ENCODE measurements at places on chromosomes 12 and 14.

DNA sequence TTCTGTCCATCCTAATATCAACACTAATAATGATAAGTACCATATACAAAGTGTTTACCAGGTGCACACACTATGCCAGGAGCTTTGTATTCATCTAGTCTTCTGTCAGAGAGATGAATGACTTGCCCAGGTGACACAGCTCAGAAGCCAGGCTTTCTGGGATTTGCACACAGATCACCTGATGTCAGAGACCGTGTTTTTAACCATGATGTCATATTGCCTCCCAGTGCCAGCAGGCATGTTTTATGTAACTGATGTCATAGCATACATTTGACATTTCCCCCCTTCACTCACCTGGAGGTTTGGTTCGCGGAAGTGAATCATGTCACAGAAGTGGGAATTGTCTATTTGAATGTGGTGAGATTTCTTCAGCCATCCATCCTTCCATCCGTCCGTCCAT, 5.7 kb downstream of the WSCD2 start:
- no peak for DNase-seq

GRCh38 chr12:49244176-49244575, 20.7 kb upstream of the TUBA1C start:
- no peak for DNase-seq

- no peak for DNase-seq
These were observed 4.8 kb upstream of the DGLUCY start for GRCh38 chr14:91108941-91109611.

GRCh38 chr12:75848431-75848925, 183.1 kb downstream of the PHLDA1 start:
- no peak for DNase-seq

DNA sequence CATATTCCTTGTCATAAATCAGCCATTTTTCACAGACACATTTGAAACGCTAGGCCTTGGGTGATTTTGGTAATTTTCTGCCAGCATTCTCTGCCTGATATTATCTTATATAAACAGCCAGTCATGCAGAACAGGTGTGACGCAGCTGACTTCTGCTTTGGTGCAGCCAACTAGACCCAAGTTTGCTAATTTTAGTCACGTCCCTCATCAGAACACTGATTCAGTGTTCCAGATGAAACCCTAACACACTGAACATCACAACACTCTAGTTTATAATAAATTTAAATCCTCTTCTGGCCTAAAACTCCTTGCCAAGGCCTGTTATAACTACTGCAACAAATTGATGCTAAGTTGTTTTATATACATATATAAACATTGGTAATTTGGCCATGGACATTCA, 386.1 kb downstream of the SEC23A start:
- no peak for DNase-seq

DNA sequence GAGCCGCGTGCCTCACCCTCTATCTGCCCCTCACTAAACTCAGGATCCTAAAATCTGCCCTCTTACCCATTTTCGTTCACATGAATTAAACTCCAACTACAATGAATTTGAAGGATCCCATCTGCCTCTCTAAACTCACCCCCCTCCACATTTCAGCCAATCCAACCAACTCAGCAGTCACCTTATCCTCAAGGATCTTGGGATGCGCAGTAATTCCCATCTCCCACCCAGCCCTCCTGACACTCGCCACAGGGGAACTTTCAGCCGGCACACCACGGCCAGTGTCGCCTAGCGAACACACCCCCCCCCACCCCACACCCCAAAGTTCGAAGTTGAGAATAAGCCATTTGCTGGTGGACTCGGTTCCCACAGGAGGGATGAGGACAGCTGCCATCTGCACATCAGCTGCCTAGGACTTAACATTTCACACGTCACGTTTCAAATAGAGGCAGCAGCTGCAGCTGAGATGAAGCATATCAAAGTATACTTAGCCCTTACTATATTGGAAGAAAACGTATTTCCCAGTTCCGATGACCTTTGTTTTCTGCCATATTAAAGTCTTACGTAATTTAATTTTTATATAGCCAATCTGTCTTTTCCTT, 8.7 kb upstream of the SELPLG start:
- no peak for DNase-seq

GRCh38 chr12:56336361-56337167, 2.1 kb upstream of the IL23A start:
- DNase-seq, result no peak

GRCh38 chr14:54570631-54571415, 3.9 kb downstream of the SAMD4A start:
- DNase-seq, result no peak

DNA sequence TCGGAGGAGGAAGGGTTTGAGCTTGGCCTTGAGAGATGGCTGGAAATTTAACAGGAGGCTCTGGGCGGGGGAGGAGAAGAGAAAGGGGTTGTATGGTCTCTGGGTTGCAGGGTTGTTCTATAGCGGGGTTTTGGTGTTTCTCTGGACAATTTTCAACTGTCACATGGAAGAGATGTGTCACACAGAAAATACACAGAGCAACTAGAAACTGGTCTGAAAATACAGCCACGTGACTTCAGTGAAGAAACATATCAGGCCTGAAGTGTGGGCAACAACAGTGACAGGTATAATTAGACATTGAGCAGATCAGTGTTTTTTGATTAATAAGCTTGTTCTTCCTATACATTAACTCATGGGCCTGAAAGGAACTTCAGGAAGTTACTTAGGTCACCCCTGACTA, 205.3 kb upstream of the HMGA2 start:
- DNase-seq, result no peak

DNA sequence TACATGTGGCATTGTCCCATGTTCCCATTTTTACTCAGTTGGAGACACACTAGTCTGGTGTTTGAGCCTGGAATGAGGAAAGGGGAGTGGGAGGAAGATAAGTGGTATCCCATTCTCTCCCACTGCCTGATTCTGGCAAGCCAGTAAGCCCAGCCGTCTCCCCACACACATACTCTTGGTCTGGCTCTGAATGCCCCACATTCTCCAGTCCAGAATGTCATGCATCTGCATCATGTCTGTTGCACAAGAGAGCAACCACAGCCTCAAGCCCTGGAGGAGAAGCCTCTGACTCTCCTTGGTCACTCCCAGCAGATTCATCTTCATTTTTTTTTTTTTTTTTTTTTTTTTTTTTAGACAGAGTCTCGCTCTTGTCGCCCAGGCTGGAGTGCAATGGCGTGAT, 48.0 kb downstream of the DRAM1 start:
- no peak for DNase-seq

DNA sequence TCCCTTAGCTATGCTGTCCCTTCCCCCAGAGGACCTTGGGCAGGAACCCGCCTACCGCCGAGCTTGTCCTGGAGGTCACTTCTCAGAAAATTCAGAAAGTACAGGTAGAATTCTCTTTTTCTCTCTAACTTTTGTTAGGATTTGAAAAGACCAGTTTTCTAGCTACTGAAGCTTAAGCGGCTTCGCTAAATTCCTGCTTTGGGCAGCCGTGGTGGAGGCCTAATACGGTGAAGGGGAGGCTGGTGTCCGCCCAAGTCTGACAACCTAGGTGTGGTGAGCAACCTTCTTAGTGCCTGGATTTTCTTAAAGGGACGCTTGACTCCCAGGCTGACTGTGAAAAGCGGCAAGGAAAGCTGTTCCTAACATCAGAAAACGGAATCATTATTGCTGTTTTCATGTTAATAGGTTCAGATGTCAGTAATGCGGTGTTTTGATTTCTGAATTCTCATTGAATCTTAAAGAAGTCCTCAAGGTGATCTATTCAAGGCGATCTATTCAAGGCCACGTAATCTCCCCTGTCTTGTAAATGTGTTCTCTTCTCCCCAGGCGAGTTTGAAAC, 835 bp downstream of the FGD4 start:
- DNase-seq, result no peak

DNA sequence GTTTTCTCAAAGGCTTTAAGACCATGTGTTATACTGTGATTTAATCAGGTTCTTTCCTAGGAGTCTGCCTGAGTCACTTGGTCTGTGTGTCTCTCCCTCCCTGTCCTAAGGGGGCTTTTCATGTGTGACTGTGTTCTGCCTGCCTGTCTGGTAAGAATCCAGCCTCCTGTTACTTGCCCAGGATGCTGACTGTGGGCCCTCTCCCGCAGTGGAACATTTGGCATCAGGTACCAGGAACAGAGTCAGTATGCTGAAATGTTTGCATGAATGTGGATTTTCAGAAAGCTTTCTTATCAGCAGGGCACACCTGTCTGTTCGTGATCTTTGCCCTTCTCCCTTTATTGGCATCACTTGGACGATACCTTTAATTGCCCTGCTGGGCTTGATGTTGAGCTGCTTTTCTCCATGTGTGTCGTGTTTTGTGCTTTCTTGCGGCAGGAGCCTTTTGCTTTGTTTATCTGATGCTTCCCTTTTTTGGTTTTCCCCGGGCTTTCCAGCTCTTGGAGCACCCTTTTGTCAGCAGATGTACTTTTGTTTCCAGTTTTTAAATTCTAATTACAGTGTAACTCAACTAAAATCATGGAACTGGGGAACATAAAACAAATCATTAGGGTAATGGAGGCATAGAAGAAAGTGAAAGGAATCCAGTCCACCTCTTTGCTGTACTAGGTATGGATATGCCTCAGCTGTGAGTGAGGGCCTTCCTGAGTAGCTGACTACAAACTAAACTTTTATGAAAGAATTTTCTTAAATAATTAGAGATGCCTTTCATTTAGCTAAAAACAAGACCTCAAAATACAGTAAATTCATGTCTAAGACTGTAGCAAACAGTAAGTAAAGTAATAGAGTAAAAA, 72.5 kb downstream of the TRAF3 start:
- no peak for DNase-seq

GRCh38 chr12:26122681-26123481, 2.0 kb downstream of the BHLHE41 start:
- DNase-seq, result no peak

- no peak for DNase-seq
These were observed 266.3 kb upstream of the DIO2 start for GRCh38 chr14:80477388-80478160.

DNA sequence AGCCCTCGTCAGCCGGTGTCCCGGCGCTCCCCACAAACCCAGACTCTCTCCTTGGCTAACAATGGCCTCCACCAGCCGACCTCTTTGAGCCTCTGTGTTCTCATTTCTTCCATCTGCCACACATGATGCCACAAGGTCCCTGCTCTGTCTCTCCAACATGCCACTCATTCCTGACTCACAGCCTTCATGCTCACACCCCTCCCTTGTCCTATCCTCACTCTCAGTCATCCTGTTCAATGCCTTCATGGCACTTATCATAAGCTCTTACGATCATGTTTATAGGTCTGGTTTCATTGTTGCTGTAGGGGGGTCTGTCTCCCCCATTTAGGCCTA, 9.6 kb upstream of the SERPINA11 start:
- no peak for DNase-seq

GRCh38 chr12:131131077-131131807, 177.5 kb downstream of the ADGRD1 start:
- DNase-seq, result no peak

GRCh38 chr12:102342281-102343006, 137.9 kb downstream of the IGF1 start:
- no peak for DNase-seq

- no peak for DNase-seq
These were observed 7.3 kb upstream of the FAM234B start for GRCh38 chr12:13036881-13037280.

DNA sequence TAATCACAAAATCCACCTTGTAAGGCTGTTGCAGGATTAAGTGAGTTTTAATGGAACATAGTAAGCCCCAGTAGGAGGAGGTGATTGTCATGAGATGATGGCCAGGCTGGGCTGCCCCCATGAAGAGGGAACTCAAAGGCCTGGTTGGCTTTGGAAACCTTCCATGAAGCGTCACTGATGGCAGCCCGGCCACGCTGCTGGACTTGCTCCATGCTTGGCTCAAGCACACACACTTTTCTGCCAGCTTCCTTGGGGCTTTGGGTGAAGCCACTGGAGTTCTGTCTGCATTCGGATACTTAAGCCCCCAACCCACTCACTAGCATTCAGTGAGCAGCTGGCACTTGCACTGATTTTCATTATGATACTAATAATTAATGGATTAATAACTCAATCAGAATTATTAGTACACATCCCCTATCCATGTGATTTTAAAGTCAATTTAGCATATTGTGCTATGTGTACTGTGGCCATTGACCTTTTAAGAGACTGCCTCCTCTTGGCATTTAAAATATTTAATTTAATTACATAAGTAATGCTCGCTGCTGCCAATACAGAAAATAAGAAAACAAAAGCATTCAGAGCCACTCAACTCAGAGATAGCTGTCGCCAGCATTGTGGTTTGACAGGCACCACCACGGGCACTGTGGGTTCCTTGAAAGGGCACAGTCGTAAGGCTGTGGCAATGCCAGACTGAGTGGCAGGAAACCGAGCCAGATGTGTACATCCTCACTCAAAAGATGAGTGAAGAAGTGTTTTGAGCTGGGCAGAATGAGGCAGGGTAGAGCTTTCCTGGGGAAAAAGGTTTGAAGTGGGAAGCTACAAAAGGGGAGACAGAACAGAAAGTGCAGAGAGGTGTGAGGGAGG, 15.9 kb downstream of the KRT85 start:
- DNase-seq, result no peak

GRCh38 chr12:32705783-32706182, 26.7 kb downstream of the DNM1L start:
- DNase-seq, result no peak

GRCh38 chr12:32353540-32353939, 45.8 kb upstream of the FGD4 start:
- DNase-seq, result no peak

- DNase-seq, result no peak
These were observed 19.6 kb downstream of the PROX2 start for GRCh38 chr14:74856366-74856765.

GRCh38 chr12:89574736-89575208, 48.9 kb upstream of the POC1B start:
- DNase-seq, result no peak

DNA sequence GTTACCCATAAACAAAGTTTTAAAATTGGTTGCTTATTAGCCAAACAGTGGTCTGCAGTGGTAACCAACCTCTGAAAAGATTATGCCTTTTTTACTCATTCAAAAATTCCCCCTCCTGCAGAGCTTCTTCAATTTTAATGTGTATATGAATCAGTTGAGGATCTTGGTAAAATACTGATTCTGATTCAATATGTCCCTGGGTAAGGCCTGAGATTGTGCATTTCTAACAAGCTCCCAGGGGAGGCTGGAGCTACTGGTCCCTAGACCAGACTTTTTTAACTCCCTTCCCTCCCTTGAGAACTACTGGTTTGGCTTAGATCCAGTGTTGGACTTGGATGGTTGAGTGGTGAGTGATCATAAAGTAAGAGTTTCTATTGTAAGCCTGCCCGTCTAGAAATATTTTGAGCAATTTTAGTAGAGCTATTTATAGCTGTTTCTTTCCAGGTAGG, 90.2 kb downstream of the FUT8 start:
- DNase-seq, result no peak

DNA sequence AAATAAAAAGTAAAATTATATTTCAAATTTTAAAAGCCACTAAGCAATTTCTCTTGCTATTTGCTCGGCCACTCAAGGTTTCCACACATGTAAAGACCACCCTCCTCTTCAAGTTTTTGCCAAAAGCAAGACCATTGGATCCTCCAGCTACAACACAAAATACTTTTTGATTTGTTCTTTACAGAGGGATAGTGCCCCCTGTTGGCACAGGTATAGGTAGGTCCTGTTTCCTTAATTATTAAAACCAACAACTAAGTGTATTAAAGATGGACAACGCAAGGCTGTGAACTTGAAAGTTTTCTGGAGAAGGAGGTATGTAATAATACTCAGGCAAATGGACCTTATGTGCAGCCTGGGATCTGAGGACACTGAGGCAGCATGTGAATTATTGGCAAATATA, 23.8 kb downstream of the ATP6V1D start:
- no peak for DNase-seq

All from activated CD4-positive, CD25-positive, alpha-beta regulatory T cell (primary cell).